ENCODE measurements at places on chromosomes 16 and 17.

- no peak for DNase-seq
Observed at GRCh38 chr16:8686879-8687278, 12.5 kb downstream of the ABAT start.

DNA sequence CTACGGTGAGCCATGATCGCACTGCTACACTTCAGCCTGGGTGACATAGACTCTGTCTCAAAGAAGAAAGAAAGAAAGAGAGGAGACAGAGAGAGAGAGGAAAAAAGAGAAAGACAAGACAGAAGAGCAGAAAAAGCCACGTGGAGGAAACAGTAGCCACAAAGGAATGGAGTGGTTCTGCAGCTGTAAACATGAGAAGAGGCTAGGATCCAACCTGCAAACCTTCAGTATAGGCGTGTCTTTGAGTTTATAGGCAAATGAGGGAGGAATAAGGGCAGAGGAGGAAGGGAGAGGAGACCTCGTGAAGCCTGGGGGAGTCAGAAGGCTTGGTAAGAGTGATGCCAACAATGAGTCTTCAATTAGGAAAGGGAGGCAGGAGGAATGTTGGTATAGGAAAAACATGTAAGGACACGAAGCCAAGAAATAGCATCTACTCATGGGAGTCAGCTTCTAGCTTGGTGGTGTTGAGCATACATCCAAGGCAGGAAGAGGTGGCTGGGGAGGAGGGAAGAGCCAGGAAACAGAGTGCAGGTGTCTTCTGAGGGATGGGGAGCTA, 3.9 kb downstream of the MED9 start:
- DNase-seq, result no peak

GRCh38 chr16:66152823-66153393, 213.6 kb upstream of the CDH5 start:
- no peak for DNase-seq

DNA sequence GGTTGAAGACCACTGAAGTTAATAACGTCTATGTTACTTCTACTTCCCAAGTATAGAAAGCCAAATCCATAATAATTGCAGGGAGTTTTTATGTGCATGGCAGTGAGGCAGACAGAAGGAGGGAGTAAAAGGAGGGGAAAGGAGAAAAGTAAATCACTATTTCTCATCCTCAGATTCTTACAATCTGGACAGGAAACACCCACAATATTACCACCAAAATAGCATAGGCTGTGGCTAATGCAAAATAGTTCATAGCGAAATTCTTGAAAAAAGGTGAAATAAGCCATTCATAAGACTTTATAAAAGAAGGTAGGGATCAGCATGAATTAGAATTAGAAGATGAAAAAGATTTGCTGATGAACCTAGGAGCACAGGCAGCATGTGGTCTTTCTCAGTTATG, 128.1 kb downstream of the KCNJ2 start:
- no peak for DNase-seq

DNA sequence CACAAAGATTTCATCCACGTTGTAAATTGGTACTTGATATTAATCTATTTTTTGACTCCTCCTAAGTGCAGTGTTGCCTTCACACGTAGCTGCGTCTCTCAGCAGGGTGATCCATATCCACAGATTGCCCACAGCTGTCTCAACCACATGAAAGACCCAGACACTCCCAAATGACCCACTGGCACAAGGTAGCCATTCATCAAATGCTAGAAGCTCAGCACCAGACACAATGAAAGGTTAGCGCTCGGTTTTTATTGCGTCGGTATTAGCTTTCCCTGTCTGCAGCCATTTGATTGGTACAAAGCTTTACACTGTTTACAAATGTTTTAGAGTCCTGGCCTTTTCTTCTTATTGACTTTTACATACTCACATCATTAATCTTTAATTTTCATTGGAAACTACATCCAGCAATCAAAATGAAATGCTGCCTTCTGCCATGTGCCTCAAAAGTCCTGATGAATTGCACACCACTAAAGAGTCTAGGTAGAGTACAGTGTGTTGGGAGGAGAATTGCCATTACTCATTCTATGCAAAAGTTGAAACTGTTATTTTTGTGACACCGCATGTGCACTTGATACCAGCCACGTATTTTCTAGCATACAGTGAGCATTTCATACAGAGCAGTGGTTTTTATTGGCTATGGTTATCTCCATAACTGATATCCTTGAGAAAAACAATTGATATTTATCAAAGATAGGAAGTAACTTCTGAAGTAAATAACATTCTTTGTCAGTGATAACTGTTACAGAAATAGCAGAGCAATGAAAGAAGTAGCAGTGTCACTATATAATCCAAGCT, 127.3 kb upstream of the NUDT7 start:
- DNase-seq, result no peak

DNA sequence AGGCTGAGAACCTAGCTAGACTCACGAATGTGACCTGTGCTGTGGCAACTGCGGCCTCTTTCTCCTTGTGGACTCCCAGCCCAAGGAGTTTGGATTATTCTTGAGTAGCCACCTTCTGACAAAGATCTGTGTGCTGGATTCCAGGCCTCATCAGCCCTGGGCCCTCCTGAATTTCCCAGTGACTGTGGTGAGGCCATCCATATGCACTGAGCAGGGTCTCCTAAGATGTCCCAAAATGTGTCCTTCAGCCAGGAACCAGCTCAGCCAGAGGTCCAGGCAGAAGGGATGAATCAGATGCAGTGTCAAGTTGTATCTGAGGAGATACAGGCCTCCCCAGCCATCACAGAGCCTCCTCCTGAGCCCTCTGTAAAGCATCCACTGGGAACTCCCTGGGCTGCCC, 124.5 kb downstream of the CCDC182 start:
- no peak for DNase-seq

DNA sequence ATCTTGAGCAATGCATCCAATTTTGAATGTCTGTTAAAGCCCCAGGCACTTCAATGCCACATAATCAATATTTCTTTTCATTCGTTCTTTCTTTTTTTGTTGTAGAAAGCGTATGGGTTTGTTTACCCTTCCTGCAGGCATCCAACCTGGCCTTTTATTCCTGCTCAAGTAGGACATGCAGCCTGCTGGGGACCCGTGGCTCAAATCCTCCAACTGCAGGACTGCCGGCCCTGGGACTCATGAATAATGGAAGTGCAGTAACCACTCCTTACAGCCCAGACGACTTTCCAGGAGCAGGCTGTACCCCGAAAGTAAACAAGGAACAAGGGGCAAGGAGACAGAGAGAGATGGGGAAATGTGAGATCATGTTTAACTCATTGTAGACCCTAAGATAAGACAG, 126.4 kb downstream of the SALL1 start:
- no peak for DNase-seq

- DNase-seq, result no peak
Observed at GRCh38 chr17:48597778-48598631, 4.4 kb upstream of the HOXB5 start.

GRCh38 chr17:40916366-40916765, 21.1 kb downstream of the KRT23 start:
- DNase-seq, result no peak

GRCh38 chr16:7748522-7748921, 415.9 kb downstream of the RBFOX1 start:
- no peak for DNase-seq

- DNase-seq, result no peak
Observed at GRCh38 chr16:79089735-79090284, 510.7 kb downstream of the MAF start.

- DNase-seq, result no peak
Observed at GRCh38 chr16:86383488-86384262, 126.7 kb upstream of the FOXF1 start.

All from stimulated activated CD8-positive, alpha-beta memory T cell treated with anti-CD3 and anti-CD28 coated beads, Interleukin-2, amount 100 ng/mL, for 48 hours (primary cell).